ENCODE measurements at places on chromosomes 11 and 22.

DNA sequence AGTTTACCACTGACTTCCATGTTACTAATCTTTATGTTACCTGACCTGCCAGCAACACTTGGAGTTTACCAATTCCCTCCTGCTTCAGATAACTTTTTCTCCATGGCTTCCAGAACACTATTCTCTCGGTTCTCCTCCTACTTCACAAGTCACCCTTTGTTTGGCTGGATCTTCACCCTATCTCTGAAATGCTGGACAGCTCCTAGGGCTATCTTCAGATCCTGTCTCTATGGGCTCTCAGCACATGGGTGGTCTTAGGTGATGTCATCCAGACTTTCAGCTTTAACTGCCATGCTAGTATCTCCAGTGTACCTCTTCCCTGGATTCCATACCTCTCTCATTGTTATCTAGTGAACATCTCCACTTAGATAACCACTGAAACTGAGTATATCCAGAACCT, 12.2 kb upstream of the VWCE start:
- DNase-seq = no peak

DNA sequence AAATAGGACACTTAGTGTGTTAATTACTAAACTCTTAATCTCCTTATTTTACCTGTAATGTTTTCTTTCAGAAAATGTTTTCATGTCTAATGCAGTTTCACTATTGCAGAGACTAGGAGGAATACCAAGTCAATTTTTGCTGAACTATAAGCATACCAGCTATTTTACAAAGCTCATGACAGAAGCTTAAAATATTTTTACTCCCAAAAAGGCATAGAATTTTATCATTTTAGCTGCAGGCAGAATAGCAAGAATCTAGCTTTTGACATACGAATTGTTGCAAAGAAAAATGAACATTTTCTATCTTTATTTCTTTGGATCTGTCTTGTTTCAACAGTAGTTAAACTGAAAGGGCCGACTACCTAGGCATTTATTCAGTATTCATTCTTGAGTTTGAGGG, 366.9 kb downstream of the FAT3 start:
- DNase-seq = no peak

DNA sequence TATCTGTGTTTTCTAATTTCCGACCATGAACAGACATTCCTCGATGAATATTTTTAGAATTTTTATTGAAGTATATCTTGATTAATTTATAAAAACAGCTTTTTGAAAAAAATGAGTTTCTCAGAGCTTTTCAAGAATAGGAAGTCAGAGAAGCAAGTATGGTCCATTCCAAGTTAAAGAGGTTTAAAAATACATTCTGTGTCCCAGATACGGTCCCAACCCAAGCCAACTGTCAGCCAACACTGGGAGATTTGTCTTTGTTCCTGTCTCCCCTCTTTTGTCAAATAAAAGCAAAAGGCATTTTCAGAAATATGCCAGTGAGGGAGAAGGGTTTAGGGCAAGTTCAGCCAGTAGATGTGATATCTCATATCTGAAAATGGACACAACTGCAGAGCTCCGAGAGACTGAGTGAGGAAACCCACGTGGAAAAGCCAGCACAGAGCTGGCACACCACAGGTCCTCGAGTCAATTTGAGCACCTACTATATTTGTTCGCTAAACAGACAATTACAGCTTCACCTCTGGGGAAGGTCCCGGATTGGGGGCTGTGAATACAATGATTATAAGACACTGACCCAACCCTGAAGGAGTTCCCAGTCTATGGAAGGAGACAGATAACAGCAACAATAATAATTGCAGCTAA, 59.8 kb downstream of the C11orf91 start:
- no peak for DNase-seq

- no peak for DNase-seq
Observed at GRCh38 chr22:35872451-35872850, 154.8 kb downstream of the APOL5 start.

DNA sequence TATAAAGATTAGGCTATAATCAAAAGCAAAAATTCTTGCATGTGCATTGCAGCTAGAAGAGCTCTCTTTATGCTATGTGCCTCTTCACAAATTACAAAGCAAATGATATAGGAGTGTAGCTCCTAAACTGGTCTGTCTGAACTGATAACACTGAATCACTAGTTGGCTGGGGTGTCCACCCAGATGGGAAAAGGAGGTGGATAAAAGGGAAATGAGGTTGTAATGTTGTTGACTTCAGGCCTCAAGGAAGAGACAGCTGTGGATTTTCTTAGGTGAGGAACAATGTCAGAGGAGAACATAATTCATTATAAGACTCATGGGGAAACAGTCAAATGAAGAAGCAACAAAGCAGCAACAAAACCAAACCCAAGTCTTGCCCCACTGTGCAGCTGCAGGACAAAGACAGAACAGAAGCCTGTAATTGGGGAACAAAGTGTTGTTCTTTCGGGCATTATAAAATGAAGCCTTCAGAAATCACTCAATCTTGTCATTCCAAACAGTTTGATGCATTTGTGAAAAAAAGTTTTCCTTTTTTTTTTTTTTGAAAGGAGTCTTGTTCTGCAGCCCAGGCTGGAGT, 130.1 kb upstream of the DDI1 start:
- DNase-seq = no peak

DNA sequence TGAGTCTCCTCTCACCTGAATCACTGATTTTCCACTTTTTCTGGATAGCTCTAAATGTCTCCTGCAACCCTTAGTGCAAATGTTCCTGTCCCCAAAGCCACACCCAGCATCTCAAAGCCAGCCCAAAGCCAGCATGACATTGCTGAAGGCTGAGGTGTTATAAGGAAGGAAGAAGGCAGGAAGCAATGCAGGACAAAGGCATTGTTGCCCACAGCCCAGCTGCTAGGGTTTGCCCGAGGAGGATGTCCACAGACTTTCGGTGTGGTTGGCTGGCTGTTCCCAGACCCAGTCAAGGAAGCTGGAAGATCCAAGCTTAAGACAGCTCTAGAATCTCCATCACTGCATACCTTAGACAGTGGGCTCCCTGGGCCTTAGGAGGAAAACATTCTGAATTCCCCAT, 23.5 kb downstream of the CHST1 start:
- no peak for DNase-seq

DNA sequence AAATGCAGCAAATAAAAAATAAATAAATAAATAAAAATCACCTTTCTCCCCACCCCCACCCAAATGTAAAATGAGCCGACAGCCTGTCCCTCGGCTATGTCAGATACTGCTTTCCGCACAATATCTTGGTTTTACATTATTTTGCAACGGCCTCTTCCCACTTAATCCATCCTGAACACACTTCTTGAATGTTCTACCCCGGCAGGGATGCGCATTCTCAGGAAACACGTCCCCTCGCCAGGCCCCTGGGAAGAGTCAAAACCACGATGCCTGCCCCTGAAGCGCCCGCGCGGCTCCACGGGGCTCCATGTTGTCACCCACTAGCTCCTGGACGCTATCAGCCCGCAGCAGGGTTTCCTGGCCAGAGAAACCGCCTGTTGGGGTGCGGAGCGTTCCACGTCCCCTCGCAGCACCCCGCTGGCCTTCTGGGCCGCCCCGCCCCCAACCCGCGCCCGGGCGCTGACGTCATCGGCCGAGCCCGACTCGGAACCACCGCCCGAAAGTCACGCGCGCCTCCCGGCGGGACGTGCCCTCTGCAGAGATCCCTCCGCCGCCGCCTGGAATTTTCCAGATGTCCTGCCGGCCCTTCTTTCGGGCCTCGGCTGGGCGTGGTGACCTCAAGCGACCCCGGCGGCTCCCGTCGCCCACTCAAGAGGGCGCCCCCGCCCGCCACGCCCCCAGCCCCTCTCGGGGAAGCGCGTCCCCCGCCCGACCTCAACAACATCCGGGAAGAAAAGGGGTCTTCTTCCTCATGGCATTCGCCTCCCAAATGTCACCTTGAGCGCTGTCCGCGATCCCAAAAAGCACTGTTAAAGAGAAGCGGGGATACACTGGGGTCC, 585 bp upstream of the NEAT1 start:
- peak; percentile 98 for DNase-seq

- no peak for DNase-seq
Observed at GRCh38 chr11:113091481-113091780, 130.2 kb downstream of the NCAM1 start.

- no peak for DNase-seq
Observed at GRCh38 chr11:134905928-134906327, 493.9 kb upstream of the B3GAT1 start.

DNA sequence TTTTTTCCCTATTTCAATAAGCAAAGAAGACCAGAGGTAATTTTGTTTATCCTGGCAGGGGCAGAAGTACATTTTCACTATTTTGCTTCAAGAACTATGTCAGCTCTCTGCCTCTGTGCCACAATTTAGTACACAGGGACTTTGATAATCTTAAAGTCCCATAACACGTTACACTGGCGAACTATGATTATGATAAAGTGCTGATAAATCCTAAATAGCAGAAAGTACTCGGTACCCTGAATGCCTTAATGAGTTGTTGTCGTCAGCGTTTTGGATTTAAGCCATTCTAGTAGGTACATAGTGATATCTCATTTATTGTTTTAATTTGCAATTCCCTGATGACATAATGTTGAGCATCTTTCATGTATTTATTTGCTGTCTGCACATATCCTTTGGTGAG, 16.6 kb upstream of the PHOX2A start:
- no peak for DNase-seq

DNA sequence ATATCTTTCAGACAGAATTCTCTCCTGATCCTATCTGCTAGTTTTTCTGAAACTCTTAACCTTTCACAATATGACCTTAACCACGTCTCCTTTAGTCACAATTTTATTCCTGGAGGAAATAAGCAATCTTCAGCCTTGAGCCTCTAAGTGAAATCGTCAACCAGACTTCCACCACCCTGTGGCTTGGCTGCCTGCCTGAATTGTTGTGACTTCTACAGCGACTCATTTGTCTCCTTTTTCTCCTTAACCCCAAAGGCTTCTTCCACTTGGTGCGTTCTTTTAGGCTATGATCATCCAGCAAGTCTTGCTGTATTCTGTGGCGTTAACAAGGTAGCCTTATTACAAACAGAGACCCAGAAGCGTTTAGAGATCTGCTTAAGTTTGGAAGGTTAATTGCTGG, 535.1 kb upstream of the ARHGAP42 start:
- DNase-seq = no peak

DNA sequence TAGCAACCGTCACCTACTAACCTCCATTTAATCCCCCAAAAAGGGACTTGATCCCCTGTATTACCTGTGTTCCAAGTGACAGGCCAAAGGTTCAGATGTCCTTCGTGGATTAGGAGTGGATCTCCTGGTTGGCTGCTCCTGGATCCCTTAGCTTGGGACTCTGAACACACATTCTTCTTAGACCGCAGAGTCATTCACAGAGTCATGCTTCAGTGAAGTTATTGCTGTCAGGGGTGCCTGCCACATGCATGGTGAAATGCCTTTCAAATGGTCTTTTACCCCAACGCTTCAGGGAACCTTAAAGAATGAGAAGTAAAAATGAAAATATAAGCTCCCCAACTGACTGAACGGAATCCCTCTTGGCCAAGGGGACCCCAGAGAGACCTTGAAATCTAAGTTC, 49.1 kb downstream of the ADAMTS8 start:
- no peak for DNase-seq

DNA sequence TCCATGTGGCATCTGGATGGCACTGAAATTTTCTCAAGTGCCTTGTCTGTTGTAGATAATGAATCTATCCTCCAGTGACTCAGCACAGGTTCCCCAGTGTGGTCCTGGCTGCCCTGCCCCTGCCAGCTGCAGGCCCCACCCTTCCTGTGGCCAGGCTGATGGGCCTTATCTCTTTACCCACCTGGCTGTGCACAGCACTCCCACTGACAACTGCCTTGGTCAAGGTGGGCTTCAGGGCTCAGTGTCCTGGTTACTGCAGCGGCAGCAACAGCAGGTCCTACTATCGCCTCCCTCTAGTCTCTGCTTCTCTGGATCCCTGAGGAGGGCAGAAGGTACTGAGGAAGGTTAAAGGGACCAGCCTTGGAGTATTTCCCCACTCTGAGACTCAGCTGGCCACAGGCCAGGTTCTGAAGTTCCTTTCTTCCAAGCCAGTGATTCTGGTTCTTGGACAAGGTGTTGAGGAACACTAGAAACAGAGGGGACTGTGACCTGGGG, 3.1 kb downstream of the HMBS start:
- DNase-seq = no peak

GRCh38 chr22:47472636-47473035, 710.2 kb downstream of the TBC1D22A start:
- DNase-seq = no peak

GRCh38 chr11:86459682-86460460, 85.2 kb downstream of the CCDC81 start:
- DNase-seq = no peak

- DNase-seq = no peak
Observed at GRCh38 chr22:33871935-33872334, 48.3 kb downstream of the LARGE1 start.

DNA sequence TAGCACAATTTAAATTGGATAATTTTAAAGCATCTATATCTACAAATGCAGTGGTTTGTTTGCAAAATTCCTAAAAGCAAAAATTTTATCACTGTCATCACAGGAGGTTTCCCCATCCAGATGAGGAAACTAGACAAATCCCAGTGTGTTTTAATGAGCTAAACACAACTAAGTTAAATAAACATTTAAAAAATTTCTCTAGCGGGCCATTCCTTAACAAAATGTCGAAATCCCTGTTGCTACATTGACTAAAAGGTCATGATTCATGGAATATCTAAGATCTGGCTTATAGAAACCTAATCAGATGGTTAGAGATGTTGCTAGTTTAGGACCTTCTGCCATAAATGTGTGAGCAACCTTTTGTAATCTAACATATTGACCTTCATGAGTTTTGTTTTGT, 107.3 kb upstream of the BDNF start:
- no peak for DNase-seq

GRCh38 chr11:9269492-9270013, 4.4 kb upstream of the DENND5A start:
- DNase-seq = no peak

GRCh38 chr11:127424661-127425060, 424.1 kb upstream of the KIRREL3 start:
- DNase-seq = no peak

DNA sequence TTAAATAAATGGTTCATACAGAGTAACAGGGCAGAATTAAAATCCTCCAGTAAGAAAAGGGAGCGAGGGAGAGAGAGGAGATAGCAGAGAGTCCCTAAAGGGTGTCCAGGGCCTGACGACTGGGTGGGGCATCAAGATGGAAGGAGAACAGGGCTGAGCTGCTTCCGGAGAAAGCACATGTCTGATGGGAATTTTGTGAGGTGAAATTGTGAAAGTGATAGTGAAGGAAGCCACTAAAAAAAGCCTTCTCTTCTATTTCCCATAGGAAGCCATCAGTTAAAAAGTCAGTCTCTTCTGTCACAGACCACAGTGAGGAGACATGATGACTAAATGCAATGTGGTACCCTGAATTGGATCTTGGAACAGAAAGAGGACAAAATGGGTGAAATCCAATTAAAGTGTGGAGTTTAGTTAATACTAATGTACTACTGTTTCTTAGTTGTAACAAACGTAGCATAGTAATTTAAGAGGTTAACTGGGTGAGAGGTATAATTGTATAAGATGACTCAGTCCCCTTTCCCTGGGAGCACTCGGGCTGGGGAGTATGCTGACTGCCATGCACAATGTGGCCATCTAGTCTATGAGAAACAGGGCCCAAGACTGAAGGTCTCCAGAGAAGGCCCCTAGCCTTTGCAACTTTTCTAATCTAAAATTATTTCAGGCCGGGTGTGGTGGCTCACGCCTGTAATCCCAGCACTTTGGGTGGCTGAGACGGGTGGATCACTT, 29.5 kb upstream of the FCHSD2 start:
- no peak for DNase-seq

All from left hindlimb (tissue), 1 donor.